ENCODE measurements at places on chromosomes 2 and 18.

DNA sequence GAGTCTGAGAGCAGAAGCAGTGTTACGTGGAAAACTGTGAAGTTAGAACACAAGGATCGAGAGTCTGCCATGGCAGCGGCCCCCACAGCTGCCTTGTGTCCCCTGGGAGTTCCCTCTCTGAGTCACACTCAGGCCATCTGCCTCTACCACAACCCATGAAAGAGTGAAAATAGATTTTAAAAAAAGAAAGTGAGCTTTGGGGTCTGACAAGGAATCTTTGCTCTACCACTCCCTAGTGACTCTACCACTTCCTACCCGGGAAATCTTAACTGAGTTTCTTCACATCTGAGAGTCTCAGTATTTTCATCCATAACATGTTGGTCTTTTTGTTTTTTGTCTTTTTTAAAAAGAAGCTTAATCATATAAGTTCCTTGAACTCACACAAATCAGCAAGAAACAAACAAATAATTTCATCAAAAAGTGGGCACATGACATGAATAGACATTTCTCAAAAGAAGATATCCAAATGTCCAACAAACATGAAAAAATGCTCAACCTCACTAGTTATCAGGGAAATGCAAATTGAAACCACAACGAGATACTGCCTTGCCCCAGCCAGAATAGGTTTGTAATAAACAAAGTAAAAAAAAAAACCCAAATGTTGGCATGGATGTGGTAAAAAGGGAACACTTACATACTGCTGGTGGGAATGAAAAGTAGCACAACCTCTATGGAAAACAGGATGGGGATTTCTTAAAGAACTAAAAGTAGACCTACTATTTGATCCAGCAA lies 2.4 kb upstream of the MSGN1 start:
- DNase-seq: no peak

- DNase-seq: peak; percentile 94
These were observed 1830.9 kb upstream of the PIK3C3 start for GRCh38 chr18:40124107-40124506.

DNA sequence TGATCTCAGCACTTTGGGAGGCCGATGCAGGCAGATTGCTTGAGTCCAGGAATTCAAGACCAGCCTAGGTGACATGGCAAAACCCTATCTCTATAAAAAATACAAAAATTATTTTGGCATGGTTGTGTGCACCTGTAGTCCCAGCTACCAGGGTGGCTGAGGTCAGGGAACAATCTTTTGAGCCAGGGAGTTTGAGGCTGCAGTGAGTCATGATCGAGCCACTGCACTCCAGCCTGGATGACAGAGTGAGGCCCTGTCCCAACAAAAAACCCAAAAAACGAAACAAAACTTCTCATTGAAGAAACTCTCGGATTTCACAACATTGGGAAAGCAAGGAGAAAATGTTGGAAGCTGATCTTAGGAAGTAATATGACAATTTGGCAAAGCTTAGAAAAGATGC lies 317.3 kb upstream of the MGAT5 start:
- DNase-seq: no peak

- no peak for DNase-seq
These were observed 172.9 kb downstream of the WDR7 start for GRCh38 chr18:56823986-56824565.

GRCh38 chr2:46778511-46778910 lies 137.1 kb downstream of the MCFD2 start:
- no peak for DNase-seq
